Hindlimb muscle (tissue), 1 donor: ENCODE measurements at places on chromosomes 12 and 14. TPM values are rescaled to one million over a fixed set of nuclear protein-coding genes. Genes with fewer than 3 reads are reported as not detected.

TMPRSS12 gene
- polyA plus RNA-seq = 0.18 TPM

GRCh38 chr12:115667116-115667515 lies 610.4 kb downstream of the MED13L start:
- DNase-seq = no peak

DNA sequence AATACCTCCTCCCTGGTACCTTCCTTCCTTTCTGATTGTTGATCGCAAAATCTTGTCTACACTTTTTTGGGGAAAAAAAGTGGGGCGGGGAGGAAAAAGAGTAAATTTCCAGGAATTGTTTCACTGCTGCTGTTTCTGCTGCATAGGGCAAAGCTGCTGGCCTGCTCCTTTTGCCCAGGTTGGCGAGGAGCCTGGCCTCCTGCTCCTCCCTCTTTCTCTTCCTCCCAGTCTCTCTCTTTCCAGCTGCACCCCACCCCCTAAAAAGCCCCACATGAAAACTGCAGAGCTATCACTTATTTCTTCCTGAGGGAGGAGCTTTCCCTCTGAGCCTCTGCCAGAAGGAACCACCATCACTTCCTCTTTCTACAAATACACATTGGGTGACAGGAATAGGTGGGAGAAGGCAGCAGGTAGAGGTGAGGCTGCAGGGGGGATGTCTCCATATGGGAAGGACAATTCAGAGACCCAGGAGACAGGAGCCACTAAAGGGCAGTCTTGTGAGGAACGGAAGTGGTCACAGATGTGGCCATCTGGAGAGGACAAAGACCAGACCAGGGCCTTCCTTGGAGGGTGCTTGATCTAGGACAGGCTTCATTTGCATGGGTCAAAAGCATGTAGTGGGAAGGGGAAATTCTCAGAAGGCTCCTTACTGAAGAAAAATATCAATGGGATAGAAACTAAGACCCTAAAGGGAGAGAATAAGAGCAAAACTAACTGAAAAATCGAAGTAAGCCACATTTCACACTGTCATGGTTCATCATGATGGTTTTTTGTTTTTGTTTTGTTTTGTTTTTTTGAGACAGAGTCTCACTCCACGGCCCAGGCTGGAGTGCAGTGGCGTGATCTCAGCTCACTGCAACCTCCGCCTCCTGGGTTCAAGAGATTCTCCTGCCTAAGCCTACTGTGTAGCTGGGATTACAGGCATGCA lies 14.8 kb downstream of the ZBTB39 start:
- no peak for DNase-seq

DNA sequence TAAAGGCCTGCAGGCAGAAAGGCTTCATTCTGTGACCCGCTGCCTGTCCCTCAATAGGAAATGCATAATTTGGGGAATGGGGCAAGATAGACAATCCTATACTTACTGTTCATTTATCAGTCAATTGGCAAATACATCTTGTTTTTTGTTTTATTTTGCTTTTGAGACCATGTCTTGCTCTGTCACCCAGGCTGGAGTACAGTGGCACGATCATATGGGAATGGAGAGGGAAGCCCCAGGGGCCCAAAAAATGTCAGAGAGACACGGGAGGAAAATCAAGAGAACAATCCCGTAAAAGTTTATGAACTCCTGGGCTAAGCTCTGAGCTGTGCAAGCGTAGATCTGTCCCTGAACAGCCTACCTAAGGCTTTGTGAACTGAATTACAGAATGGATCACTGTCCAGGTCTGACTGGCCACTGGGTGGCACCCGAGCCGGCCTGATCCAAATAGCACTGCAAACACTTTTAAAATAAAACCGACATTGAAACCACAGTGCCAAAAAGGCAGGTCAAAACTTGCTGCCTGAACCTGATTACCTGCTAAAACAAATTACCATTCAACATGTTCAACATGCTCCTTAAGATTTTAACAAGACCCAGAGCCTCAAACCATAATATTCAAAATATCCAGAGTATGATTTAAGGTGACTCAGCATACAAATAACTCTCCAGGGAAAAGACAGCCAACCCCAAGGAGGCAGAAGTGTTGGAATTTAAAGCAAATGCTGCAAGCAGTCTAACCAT lies 11.8 kb downstream of the COPS7A start:
- no peak for DNase-seq

- DNase-seq = no peak
These were observed 41.0 kb downstream of the BDKRB1 start for GRCh38 chr14:96297000-96297399.

RPGRIP1 gene
- polyA plus RNA-seq = 1.2 TPM

GRCh38 chr12:80717856-80718255 lies 1.1 kb downstream of the MYF5 start:
- no peak for DNase-seq

DNA sequence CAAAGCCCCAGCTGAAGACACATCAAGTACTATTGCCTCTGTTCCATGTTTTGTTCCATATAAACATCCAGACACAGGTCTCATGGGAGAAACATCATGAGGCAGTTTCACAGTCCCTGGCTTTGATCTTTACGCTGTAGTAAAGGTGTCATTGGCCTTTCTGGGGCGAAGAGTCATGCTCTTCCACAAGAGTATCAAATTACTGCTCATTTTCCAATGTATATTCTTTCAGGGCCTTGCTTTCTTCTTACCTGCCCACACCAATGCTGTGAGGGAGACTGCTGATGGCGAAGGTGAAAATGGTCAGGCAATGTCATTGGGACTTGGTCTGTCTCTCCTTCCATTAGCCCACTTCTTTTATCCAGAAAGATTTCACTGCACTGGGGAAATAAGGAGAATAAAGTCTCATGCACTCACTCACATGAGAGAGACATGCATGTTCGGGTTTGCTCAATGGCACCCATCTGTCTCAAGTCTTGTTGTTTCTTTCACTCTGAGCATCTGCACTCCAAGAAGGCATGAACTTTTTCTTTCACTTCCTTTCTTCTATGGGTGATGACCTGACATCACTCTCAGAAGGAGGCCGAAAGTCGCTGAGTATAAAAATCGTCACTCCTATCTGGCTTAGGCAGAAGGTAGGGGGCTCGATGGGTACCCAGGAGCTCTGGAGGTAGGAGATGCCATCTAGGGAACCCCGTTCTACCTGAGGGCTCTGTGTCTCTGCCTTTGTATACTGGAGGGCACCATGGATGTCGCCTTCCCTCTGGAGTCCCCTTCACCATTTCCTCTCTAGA lies 1.3 kb upstream of the JDP2 start:
- DNase-seq = no peak

GRCh38 chr12:52223406-52224039 lies 9.5 kb upstream of the KRT7 start:
- DNase-seq = no peak

DNA sequence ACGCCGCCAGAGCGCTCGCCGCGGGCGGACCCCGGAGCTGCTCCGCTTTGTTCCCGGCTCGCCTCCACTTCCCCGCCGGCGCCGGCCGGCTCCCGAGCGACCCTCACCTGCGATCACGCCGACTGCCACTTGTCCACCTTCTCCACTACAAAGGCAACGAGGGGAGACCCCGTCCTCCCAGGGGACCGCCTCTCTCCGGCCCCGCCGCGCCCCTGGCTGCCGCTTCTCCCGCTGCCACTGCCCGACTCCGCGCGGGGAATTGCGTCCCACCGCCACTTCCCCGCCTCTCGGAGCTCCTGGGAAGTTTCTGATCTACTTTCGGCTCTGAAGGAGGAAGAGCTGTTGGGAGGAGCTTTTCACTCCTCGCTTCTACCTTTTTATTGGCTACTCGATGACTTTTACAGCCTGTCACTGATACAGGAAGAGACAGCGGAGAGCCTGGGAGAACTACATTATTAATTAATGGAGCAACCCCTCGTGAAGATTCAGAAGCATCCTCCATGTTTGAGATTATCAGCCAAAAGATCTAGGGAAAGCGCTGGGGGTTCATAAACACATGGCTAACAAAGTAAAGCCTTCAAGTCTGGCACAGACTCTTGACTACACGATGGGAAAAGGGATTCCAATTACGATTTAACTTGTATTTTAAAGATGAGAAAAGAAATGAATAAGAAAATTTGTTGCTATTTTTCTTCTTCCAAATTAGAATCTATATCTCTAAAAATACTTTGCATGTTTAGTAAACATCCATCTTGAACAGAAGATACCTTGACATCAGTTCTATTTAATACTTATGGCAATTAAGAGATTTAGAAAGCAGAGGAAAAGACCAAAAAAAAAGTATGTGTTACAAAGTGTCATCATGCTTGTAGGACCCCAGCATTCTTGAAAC lies at the start of gene BAZ1A:
Gene BAZ1A (minus strand): TSS at position 330 of the 892 bp plus-strand sequence. CDS start 756 bp downstream, outside the sequence.
- peak; percentile 64 for DNase-seq

HNF1A gene
- polyA plus RNA-seq = not detected

GRCh38 chr14:93799989-93800921 lies 12.0 kb upstream of the PRIMA1 start:
- no peak for DNase-seq

DNA sequence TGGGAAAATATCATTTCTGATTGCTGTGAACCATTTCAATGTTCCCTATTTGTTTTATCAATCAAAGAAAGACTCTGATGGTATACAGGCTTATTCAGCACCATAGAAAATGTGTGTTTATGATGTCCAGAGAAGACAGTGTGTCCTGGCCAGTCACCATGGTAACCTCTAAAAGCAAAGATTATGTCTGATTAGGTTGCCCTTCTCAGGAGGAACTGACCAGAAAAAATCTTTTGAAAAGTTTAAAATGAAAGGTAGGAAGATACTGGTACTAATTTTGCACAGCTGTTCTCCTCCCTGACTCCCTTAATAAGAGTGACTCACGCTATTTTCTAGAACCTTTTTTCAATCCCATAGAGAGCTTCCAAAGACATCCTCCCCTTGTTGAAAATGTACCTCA lies 391.8 kb upstream of the DCN start:
- no peak for DNase-seq

DNA sequence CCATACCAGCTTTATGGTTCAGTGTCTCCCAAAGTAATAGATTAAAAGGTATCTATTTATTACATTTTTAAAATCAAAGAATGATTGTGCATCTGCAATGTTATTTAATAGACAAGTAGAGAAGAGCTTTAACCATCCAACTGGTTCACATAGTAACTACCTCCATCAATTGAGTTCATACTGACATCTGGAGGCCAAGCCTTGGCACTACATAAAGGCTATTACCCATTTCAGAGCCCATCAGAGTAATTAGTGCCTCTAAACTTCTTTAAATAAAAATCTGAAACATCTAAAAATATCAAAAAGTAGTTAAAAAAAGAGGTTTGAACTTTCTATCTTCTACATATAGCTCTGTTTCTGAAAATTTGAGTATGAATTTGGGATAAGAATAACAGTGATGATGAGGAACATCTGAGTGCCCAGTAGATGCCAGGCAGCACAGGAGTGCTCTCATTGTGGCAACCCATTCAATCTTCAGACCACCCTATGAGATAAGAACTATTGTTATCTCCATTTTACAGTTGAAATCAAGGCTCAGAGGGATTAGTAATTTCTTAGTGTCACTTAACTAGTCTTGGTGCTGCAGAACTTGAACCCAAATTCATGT lies 132.9 kb upstream of the DAAM1 start:
- DNase-seq = peak; percentile 54

RPL10L gene
- polyA plus RNA-seq = not detected

DNA sequence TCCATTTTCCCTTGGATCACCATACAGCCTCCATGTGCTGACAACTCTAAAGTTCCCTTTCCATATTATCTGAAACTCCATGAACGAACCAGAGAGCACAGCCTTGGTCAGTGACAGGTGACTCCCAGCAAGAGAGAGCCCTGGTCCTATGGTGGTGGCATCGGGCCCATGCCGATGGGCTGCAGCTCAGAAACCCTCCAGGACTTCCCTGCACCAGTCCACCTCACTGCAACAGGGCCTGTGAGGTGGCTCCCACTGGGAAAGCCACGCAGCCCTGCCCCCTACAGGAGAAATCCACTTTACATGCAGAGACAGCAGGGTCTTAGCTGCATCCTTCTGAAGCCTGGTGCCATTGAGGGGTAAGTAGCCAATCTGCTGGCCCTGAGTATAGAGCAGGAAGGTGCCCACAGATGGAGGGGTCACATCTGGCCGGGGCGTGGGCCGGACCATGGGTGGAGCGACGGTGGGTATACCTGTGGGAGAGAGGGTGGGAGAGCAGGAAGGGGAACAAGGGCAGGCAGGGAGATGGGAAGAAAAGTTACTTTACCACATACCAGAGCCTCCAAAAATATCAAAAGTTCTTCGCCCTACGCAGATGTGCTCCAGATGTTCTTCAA lies 24.7 kb downstream of the RTRAF start:
- no peak for DNase-seq

GRCh38 chr12:56193025-56193578 lies 3.8 kb upstream of the SMARCC2 start:
- peak; percentile 78 for DNase-seq

DNA sequence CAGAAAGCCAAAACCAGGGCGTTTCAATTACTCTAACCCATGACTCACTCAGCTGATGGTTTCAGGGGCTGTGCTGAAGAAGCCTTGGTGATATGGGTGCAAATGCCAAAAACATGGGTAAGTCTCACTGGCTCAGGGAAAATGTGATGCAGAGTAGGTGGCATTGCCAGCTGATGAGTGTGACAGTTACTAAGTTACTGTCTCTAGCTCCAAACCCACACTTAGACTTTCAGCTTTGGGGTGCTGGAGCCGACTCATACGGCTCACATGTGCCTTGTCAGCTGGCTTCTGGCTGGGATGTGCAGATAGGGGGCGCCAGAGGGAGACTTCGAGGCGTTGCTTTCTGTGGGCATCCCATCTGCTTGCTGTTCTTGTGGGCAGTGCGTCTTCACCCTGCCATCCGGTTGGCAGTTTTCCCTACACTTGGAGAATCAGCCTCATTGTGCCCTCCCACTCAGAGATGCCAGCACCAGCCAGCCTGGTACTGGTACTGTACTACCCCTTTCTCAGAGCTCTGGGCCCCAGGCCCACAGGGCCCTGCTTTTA lies 11.1 kb upstream of the KRT7 start:
- DNase-seq = no peak

DNA sequence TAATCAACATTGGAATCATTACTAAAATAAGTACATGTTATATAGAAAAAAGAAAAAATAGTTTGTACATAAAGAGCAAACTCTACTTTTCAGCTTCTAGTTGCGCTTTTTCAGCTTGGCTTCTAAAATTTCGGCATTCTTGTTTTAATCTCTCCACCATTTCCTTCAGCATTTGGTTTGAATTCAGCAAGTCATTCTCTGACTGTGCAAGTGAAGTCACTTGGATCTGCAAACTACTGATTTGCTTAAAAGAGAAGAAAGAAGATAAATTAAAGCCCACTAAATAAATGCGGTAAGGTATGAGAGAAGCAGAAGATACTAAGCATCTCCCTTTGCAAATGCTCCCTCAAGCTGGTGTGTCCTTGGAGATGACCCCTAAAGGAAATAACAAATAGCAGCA lies 126.3 kb downstream of the CEP83 start:
- no peak for DNase-seq

MAP1LC3B2 gene
- polyA plus RNA-seq = 5.5 TPM

GRCh38 chr12:98594050-98594835 lies 757 bp downstream of the SLC25A3 start:
- peak; percentile 49 for DNase-seq
